ENCODE measurements at places on chromosomes 13 and 19. TPM values are rescaled to one million over a fixed set of nuclear protein-coding genes. Genes with fewer than 3 reads are reported as not detected.

DNA sequence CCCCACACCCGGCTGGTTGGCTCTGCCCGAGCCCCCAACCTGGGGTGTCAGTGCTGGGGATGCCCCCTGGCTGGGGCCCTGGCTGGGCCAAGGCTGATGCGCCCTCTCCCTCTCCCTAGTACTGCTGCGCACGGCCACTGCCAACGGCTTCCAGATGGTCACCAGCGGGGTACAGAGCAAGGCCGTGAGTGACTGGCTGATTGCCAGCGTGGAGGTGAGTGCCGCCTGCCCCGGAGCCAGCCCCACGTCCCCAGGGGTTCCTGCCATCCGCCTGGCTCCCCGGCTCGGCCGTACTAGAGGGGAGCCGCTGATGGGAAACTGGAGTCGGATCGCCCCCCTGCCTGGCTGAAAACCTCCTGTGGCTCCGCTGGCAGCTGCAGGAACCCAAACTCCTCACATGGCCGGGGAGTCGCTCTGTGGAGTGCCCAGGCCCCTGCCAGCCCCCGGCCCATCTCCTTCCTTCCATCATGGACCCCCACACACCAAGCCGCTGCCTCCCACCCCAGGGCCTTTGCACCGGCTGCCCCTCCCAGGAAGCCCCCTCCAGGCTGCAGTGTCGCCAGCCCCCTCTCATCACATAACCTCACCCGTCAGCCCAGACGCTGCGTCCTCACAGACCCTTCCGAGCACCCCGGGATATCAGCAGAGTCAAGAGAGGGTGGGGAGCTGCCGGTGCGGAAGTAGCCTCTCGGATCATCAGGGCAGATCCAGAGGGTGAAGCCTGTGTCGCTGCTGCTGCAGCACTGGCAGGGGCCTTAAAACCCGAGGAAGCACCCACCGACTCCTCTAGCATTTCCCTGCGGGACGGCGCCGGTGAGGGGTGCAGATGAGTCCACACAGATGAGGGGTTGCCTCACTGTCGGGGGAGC is 10.6 kb downstream of the NCLN start:
- no peak overlapping the region for H3K27ac ChIP-seq
- no peak for DNase-seq
- no peak overlapping the region for H3K4me3 ChIP-seq
- no peaks in the 10 kb centered on the region for H3K27me3 ChIP-seq

GRCh38 chr19:45613926-45614725 is 12.1 kb upstream of the GPR4 start:
- no peak overlapping the region for H3K4me3 ChIP-seq
- H3K4me1 ChIP-seq = peaks cover 12% of the 10 kb centered on the region
- peak overlapping the region; percentile 81 for H3K27ac ChIP-seq

GRCh38 chr13:106220211-106220610 is 315.3 kb downstream of the EFNB2 start:
- H3K4me1 ChIP-seq = peaks cover 6% of the 10 kb centered on the region
- no peaks in the 10 kb centered on the region for H3K36me3 ChIP-seq
- H3K27ac ChIP-seq = no peak overlapping the region
- H3K4me3 ChIP-seq = no peak overlapping the region

DNA sequence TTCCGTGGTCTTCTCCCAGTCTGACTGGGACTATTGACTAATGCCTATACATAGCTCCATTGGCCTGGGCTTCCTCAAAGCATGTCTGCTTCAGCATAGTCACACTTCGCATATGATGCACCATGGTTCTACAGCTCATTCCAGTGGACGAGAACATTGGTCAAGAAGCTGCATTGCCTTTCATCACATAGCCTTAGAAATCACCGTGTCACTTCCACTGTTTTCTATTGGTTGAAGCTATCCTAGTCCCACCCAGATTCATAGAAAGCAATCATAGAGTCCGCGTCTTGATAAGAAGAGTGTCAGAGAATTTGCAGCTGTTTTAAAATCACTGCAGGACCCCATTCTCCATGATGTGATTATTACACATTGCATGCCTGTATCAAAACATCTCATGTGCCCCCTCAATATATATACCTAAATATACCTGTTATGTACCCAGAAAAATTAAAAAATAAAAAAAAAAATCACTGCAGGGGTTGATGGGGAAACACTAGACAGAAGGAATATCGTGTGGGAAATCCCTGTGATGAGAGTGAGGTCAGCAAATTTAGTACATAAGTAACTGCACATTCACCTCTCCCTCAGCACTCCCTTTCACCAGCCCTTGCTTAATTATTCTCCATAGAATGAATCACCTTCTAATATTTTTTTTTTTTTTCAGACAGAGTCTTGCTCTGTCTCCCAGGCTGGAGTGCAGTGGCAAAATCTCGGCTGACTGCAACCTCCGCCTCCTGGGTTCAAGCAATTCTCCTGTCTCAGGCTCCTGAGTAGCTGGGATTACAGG is 2.2 kb upstream of the ARHGAP33 start:
- H3K4me3 ChIP-seq = no peak overlapping the region
- H3K27me3 ChIP-seq = no peaks in the 10 kb centered on the region
- peaks cover 7% of the 10 kb centered on the region for H3K4me1 ChIP-seq
- peak; percentile 88 for DNase-seq

- H3K27me3 ChIP-seq = no peaks in the 10 kb centered on the region
- DNase-seq = peak; percentile 93
- peak overlapping the region; percentile 26 for H3K27ac ChIP-seq
- peak overlapping the region; percentile 86 for H3K4me3 ChIP-seq
- peaks cover 20% of the 10 kb centered on the region for H3K36me3 ChIP-seq
Measured at GRCh38 chr19:49809160-49809940, 3.7 kb downstream of the FUZ start.

DNA sequence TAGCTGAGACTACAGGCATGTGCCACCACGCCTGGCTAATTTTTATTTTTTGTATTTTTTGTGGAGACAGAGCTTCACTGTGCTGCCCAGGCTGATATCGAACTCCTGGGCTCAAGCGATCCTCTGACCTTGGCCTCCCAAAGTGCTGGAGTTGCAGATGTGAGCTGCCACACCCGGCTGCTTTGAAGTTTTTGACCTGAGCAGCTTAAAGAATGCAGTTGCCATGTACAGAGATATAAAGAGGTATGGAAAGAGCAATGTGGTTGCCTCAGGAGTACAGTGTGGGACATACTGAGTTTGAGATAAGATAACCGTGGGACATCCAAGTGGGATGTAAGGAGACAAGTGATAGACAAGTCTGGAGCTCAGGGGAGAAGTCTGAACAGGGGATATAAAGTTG is 82.7 kb upstream of the LSM14A start:
- H3K4me1 ChIP-seq = no peaks in the 10 kb centered on the region
- no peaks in the 10 kb centered on the region for H3K27me3 ChIP-seq
- no peak for DNase-seq
- no peaks in the 10 kb centered on the region for H3K36me3 ChIP-seq
- no peak overlapping the region for H3K27ac ChIP-seq

DNA sequence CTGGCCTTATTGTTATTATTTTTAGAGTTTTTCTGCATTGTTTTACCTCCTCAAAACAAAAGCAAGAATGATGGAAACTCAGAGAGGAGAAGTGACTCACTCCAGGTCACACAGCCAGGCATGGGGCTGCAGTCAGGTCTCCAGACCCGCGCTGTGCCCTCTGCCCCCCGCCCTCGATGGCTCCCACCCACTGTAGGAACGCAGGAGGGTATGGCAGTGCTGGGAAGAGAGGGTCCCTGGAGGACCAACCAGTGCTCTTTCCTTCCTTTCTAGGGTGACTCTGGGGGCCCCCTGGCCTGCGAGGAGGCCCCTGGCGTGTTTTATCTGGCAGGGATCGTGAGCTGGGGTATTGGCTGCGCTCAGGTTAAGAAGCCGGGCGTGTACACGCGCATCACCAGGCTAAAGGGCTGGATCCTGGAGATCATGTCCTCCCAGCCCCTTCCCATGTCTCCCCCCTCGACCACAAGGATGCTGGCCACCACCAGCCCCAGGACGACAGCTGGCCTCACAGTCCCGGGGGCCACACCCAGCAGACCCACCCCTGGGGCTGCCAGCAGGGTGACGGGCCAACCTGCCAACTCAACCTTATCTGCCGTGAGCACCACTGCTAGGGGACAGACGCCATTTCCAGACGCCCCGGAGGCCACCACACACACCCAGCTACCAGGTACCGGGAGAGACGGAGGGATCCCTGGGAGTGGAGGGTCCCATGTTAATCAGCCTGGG is 5.6 kb downstream of the TIMM13 start:
- H3K36me3 ChIP-seq = peaks cover 17% of the 10 kb centered on the region
- H3K27ac ChIP-seq = no peak overlapping the region
- peaks cover 9% of the 10 kb centered on the region for H3K4me1 ChIP-seq
- H3K27me3 ChIP-seq = no peaks in the 10 kb centered on the region
- DNase-seq = peak; percentile 72

DNA sequence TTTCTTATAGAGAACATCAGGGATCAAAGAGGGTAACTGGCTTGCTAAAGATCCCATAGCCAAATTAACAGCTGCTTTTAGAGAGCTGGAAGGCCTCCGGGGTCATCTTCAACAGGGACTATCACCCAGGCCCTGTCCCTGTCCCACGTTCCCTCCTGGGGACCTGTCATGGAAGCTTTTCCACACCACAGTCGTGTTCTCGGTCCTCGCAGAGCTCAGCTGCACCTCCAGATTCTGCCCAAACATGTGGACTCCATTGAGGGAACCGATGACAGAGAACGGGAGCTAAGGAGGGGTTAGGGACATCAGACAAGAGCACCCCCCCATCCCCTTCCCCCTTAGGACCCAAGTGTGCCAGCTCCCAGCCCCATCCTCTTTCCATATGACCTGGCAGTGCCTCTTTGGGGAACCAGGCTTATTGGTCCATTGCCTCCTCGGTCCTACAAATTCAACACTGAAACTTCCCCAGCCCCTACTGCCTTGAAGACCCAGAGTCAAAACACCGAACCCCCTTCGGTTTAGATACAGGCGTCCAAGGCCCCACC is 568 bp downstream of the FUZ start:
- H3K4me1 ChIP-seq = peaks cover 22% of the 10 kb centered on the region
- H3K4me3 ChIP-seq = peak overlapping the region; percentile 85
- H3K27me3 ChIP-seq = no peaks in the 10 kb centered on the region
- H3K36me3 ChIP-seq = no peaks in the 10 kb centered on the region
- peak overlapping the region; percentile 97 for H3K27ac ChIP-seq

Gene CATSPERD
- under 0.01 TPM for total RNA-seq

Gene RFXANK
- total RNA-seq = 47.4 TPM

Gene RDH8
- total RNA-seq = not detected

DNA sequence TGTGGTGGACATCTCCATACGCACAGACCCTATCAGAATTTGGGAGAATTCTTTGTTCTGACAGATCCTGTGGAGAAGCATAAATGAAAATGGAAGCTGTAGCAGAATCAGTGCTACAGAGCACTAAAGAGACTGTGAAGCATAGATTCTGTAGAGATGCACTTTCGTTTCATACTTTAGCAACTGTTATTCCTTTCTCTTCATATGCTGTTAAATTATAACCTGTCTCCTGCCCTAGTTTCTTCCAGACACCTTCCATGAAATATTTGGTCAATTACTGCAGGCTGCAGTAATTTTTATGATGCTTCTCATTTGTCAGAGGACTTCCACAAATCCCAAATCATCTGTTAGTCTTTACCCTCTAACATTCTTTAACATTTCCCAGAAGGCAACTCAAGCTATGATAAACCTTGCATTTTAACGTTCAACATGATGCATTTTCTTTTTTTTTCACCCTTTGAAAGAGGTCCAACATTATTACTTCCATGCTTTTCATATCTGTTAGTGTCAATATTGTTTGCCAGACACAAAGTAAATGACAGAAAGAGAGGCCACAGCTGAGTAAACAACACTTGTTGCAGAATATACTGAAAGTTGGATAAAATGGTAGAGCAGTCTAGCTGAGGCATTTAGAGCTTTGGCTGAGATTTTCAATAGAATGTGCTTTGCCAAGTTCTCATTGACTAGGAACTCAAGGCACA is 412.7 kb downstream of the LMO7 start:
- H3K36me3 ChIP-seq = no peaks in the 10 kb centered on the region
- DNase-seq = no peak
- no peaks in the 10 kb centered on the region for H3K27me3 ChIP-seq
- no peak overlapping the region for H3K4me3 ChIP-seq
- no peaks in the 10 kb centered on the region for H3K4me1 ChIP-seq

GRCh38 chr13:110350509-110350908 is 43.4 kb downstream of the COL4A2 start:
- peaks cover 25% of the 10 kb centered on the region for H3K4me1 ChIP-seq
- no peak overlapping the region for H3K4me3 ChIP-seq
- no peak for DNase-seq
- peaks cover 29% of the 10 kb centered on the region for H3K36me3 ChIP-seq
- H3K27me3 ChIP-seq = no peaks in the 10 kb centered on the region

Gene C19orf73
- total RNA-seq = not detected

Gene ZNF154
- total RNA-seq = 7.6 TPM

Gene PPM1N
- 0.36 TPM for total RNA-seq

Gene FAM216B
- total RNA-seq = under 0.01 TPM

Gene ZFR2
- total RNA-seq = not detected

Gene FFAR2
- not detected for total RNA-seq

DNA sequence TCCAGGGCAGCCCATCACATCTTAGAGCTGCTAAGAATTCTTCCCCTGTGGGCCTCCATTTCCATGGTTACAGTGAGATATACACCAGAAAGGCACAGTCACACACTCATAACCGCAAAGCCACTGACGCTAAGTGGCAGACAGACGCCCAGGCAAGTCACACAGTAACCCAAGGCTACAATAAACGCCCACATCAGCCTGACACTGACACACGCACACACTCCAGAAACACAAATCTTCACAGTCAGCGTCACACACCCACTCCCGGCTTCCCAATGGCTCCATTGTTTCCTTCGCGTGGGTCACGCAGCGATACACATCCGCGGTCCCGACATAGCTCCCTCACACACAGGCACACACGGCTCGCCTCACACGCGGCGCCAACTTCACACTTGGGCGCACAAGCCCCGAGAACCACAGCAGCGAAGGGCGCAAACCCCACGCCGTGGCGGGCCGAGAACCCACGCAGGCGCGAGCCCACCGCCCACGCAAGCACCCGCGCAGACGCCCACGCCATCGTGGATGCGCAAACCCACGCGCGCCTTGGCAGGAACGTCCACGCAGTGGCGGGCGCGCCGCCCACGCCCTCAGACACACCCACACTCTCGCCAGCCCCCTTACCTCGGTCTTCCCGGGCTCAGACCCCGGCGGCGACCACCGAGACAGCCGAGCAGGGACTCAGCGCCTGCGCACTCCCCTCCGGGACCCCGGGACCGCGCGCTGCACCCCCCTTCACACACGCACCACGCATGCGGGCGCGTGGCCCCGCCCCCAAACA is at the start of gene ZNF667:
ZNF667 (minus strand) TSS at position 695 of the 778 bp plus-strand sequence. CDS start 14,975 bp downstream, outside the sequence.
- H3K27ac ChIP-seq = peak within 1 kb of the TSS; percentile 81
- H3K36me3 ChIP-seq = no peaks in the 10 kb centered on the region
- peaks cover 11% of the 10 kb centered on the region for H3K4me1 ChIP-seq
- H3K27me3 ChIP-seq = no peaks in the 10 kb centered on the region
- H3K4me3 ChIP-seq = peak within 1 kb of the TSS; percentile 96
- DNase-seq = peak; percentile 82

Gene SGCG
- total RNA-seq = not detected
